ENCODE measurements at places on chromosomes 6 and 20.

- DNase-seq, result no peak
Observed at GRCh38 chr20:49671433-49671832, 42.2 kb downstream of the B4GALT5 start.

- no peak for DNase-seq
Observed at GRCh38 chr20:59751075-59751711, 146.9 kb downstream of the PHACTR3 start.

- DNase-seq, result no peak
Observed at GRCh38 chr20:2130062-2130591, 28.5 kb downstream of the STK35 start.

DNA sequence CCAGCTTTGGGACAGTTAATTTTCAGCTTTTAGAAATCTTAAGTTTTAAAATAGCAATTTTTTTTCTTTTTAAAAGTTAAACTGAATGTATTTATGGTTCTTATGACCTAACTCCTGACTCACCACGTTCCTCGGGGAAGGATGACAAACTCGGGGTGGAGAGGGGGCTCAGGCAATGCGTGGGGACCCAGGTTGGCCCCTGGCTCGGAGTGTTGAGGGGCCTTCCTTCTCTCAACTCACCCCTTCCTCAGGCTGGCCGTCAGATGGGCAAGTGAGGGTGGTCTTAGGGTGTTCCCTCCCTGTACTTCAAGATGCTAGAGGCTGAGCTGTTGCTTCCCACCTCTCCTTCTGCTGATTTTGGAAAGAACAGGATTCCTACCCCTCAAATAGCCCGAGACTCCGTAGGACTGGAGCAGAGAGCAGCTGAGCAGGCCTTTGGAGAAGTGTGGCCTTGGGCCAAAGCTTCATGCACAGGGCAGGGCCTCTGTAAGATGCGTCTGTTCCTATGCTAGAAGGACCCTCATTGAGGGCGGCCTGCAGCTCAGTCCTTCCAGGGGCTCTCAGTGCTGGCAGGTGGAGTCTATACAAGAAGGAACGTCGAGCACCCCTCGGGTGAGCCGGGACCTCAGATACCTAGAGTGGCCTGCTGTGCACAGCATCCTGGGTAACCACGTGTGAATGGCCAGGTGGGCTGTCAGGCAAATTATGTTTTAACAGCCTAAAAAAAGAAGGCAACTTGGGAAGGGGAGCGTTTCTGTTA is 79.3 kb downstream of the TCP11 start:
- no peak for DNase-seq

- DNase-seq, result no peak
Observed at GRCh38 chr6:54525731-54526130, 217.5 kb downstream of the TINAG start.

DNA sequence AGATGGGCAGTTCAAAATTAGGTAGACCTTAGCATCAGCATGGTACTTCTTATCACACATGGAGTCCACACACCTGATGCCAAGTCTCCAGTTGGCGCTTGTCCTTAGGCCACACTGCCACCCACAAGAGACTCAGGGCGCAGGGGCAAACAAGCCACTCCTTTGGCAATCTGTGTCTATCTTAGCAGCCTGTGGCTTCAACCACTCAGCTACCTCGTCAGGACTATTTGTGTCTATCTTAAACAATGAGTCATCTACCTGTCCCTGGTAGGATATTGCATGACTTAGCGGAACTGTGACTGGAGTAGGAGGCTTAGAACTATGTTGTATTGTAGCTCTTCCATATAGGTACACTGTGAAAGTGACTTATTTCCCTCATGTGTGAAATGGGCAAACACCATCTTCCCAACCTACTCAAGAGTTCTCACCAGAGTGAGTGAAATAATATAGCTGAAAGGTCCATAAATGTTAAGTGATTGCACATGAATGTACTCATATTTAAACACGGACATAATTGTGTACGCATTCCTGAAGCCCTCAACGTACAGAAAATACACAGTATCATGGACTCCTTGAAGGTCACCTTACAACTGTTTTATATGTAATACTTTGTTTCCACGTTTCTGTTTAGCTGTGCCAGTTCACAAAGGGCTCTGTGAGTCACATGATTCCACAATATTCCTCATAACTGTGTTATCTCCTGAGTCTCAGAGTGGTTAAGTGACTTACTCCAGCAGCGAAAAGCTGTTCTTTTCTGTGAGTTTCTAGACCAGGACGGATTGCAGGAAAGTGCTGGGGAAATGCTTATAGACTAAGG is 1.6 kb downstream of the TRIM27 start:
- no peak for DNase-seq

GRCh38 chr6:150304429-150304828 is 64.4 kb upstream of the IYD start:
- no peak for DNase-seq

DNA sequence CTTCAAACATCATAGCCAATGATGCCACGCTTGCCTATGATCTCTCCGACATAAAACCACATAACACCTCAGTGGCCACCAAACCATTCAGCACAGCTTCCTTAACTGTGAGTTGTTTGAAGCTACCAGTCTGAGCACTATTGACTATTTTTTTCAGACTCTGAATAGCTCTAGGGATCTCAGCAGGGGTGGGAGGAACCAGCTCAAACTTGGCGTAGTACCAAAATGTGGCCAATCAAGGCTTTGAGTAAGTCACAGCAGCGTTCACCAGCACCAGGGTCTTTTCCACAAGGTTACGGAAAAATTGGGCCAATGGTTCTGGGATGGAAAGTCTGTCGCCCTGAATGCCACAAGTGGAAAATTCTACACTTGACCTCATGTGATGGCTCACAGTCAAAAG is 70.6 kb downstream of the SMPDL3A start:
- DNase-seq, result no peak

- DNase-seq, result no peak
Observed at GRCh38 chr6:167703347-167703746, 123.4 kb upstream of the AFDN start.

- DNase-seq, result no peak
Observed at GRCh38 chr6:122286512-122286911, 112.9 kb upstream of the HSF2 start.

GRCh38 chr6:154604119-154604518 is 93.6 kb upstream of the CNKSR3 start:
- DNase-seq, result no peak

- DNase-seq, result no peak
Observed at GRCh38 chr6:18439581-18439980, 52.4 kb downstream of the RNF144B start.

DNA sequence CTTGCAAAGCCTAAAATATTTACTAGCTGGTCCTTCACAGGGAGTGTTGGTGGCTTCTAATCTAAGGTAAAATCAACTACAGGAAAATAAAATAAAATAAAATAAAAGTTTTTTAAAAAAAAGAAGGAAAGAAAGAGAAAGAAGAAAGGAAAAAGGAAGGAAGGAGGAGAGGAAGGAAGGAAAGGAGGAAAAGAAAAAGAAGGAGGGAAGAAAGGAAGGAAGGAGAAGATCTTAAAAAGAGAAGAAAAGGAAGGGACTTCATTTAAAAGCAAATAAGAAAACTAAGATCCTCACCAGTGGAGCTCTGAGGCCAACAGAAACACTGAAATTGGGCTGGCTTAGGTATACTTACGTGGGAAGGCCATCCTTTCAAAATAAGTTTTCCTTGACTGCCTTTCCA is 178.4 kb downstream of the TSHZ2 start:
- no peak for DNase-seq

DNA sequence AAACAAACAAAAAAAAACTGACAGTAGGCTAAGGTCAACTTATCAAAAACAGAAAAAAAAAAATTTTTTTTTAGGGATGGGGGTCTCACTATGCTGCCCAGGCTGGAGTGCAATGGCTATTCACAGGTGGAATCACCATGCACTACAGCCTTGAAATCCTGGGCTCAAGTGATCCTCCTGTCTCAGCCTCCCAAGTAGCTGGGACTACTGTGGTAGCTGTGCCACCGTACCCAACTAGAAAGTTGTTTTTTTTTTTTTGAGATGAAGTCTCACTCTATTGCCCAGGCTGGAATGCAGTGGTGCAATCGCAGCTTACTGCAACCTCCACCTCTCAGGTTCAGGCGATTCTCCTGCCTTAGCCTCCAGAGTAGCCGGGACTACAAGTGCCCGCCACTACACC is 2.1 kb downstream of the COMMD7 start:
- DNase-seq, result no peak

DNA sequence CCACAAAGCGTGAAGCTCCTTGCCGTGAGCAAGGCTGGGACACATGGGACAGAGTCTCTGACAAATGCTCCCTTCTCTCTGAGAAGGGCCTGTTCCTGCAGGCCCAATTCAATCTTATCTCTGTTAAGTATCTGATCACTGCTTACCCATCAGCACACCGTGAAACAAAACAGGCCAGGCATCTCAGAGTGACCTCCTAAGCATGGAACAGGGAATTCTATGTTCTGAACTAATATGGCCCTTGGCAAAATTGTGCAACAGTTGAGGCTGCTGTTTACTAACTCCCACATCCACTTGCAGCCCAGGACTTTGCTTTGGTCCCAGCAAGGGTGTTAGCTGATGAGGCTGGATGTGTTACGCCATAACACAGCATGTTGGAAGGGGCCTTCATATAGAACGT is 79.2 kb downstream of the GCLC start:
- DNase-seq, result no peak

GRCh38 chr20:59804871-59805665 is 128.4 kb downstream of the SYCP2 start:
- DNase-seq, result no peak

DNA sequence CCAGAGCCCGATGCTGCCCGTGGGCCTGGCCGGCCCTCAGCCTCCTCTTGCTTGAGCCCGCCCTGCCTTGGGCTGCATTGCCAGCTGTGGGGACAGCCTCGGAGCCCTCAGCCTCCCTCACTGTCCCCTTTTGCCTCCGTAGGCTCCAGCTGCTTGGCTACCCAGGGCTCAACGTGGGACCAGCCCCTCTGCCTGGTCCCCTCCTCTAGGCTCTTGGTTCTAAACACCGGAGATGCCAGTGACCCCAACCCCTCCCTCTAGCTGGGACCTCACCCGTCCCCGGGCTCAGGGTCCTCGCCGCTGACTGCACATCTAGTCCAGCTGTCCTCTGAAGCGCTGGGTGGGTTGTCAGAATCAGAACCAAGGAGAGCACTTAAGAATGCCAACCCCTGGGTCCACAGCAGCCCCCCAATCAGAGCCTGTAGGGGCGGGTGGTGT is 345.2 kb downstream of the ZFAND3 start:
- DNase-seq, result no peak

GRCh38 chr6:89643406-89643805 is 4.9 kb upstream of the LYRM2 start:
- no peak for DNase-seq

- no peak for DNase-seq
Observed at GRCh38 chr6:125379174-125379573, 77.4 kb upstream of the HDDC2 start.

GRCh38 chr20:25697132-25697446 is 436 bp upstream of the ZNF337 start:
- DNase-seq, result no peak

GRCh38 chr6:170286246-170286933 is 4.5 kb downstream of the DLL1 start:
- peak; percentile 37 for DNase-seq

GRCh38 chr6:24426729-24427446 is 24.2 kb downstream of the MRS2 start:
- DNase-seq, result no peak

DNA sequence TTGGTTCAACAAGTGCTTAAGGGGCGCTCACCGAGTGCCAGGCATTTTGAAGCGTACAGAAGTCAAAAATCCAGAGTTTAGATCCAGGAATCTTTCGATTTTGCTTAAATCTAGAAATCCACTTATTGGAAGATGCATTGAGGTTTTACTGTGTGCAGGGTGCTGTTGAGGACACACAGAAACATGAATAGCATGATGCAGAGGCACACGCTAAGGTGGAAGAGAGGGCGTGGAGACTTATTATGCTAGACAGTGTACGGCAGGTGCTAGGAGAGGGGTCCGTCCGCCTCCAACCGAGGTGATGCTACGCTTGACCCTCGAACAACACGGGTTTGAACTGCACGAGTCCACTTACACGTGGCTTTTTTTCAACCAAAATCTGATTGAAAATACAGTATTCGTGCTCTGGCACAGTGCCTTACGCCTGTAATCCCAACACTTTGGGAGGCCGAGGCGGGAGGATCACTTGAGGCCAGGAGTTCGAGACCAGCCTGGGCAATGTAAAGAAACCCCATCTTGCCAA is 1.0 kb upstream of the KIF13A start:
- no peak for DNase-seq

DNA sequence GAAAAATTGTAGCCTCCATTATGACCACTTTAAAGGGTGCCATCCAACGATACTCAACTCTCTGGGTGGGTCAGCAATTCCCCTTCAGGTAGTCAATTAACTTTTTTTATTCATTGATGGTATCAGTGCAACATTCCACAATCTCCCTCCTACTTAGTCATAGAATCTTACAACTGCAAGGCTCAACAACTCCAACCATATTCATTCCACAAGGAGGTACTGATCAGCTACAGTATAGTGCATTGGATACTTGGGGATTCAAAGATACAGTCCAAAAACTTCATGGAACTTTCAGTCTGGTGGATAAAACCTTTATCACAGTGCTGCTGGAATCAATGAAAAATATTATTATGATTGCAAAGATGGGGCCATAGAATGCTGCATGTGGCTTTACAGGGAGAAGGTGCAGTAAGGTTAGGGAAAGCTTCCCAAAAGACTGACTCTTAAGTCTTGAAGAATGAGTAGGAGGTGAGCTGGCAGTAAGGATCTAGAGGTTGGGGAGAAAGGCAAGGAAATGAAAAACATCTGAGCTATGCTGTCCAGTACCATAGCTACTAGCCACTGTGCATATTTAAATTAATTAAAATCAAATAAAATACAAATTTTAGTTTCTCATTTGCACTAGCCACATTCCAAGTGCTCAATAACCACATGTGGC is 314.7 kb upstream of the PRDM1 start:
- no peak for DNase-seq

DNA sequence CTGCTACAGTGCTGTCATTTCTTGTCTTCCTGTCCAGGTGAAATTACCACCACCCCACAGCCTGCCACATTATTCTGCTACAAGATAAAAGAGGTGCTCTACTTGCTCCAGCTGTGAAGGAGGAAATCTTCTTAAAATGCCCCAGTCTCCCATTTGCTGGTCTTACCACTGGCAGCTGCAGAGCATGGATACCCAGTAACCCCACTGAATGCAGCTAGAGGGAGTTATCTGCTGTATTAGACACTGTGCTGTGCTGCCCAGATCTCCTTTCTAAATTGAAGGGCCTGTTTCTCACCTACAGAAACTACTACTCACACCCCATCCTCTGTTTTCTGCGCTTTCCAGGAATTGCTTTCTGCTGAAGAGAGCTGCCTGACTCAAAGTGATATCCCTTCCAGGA is 517.8 kb downstream of the PKHD1 start:
- no peak for DNase-seq

- no peak for DNase-seq
Observed at GRCh38 chr20:20744170-20744725, 31.8 kb upstream of the RALGAPA2 start.
